ENCODE measurements at places on chromosomes 13 and 19.

DNA sequence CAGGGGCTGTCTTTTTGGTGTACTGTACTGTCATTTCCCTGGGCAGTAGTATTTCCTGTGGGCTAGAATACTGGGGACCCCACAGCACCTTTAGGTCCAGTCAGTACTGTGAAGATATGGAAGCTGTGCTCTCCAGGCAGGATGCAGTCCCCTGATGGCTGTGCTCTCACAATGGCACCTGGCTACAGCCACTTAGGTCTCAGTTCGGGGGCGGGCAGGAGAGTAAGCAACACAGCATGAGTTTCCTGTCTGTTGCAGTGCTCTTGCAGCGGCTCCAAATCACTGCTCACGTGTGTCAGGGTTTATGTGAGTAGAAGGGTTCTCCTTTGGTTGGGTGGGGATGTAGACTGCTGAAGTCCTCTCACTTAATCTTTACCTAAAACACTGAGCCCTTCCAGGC, 810.4 kb downstream of the DACH1 start:
- DNase-seq: no peak

DNA sequence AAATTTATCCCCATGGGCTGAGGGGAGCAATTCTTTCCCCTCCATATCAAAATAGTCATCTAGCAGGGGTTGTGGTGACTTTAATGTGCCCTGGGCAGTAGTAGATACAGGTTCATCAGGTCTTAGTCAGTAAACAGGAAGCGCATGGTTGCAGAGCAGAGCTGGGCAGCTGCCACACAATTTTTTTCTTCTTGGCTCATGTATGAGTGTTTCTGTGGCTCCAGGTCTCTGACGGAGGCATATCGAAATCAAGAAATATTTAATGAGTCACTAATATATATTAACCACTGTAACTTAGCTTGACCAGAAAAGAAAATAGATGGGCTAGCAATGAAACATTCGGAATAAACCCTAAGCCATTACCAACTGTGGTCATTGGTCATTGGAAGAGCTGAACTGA, 68.4 kb upstream of the UBL3 start:
- no peak for DNase-seq

- no peak for DNase-seq
These were observed 139.6 kb downstream of the CACNA1A start for GRCh38 chr19:13366529-13367143.

GRCh38 chr13:46586751-46587514, 34.0 kb downstream of the LRCH1 start:
- DNase-seq: no peak

DNA sequence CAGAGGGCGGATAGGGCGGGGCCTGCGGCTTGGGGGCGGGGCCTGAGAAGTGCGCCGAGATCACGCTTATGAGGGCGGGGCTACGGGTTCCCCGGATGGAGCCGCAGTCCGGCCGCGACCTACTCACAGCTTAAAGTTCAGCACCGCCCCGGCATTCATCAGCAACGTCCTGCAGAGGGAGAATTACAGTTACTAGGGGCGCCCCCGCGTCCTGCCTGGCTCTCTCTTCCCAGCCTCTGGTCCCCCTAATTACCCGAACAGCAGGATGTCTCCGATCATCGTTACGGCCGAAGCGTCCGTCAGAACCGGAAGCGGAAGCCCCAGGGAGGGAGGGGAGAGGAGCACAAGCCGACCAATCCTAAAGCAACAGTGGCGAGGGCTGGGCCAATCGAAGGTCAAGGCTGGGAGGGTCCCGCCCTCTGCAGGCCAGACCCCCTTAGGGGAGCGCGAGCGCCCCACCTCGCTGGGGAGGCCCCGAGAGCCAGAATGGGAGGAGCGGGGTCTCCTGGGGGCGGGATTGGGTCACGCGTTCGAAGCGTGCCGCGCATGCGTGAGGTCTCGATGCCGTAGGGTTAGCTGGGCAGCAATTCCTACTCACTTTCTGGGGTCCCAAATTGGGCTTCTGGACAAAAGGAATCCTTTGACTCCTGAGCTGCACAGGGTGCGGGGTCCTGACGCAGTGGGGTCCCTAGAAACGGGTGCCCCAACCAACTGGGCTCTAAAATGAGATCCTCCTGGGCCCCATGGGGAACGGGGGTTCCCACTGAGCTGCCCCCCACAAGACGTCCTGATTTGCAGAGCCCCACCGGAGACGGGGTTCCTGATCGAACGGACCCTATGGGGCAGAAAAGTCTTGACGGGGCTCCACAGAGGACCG, at the start of gene SMIM7:
SMIM7 (minus strand) TSS at position 313 of the 877 bp plus-strand sequence; CDS start at position 279, 34 bp downstream.
- peak; percentile 96 for DNase-seq

- no peak for DNase-seq
These were observed 97.3 kb downstream of the SERP2 start for GRCh38 chr13:44470638-44471562.

Data from activated CD8-positive, alpha-beta memory T cell treated with anti-CD3 and anti-CD28 coated beads for 4 hours (primary cell).